ENCODE measurements at places on chromosomes 4 and X.

- peak; percentile 43 for DNase-seq
Measured at GRCh38 chr4:52545099-52546069, 113.7 kb downstream of the USP46 start.

- no peak for DNase-seq
Measured at GRCh38 chr4:165784672-165785071, 88.4 kb upstream of the TLL1 start.

GRCh38 chrX:111410590-111411078, 1.4 kb downstream of the DCX start:
- no peak for DNase-seq

GRCh38 chr4:109436504-109436903, 2.9 kb downstream of the SEC24B start:
- DNase-seq: no peak

DNA sequence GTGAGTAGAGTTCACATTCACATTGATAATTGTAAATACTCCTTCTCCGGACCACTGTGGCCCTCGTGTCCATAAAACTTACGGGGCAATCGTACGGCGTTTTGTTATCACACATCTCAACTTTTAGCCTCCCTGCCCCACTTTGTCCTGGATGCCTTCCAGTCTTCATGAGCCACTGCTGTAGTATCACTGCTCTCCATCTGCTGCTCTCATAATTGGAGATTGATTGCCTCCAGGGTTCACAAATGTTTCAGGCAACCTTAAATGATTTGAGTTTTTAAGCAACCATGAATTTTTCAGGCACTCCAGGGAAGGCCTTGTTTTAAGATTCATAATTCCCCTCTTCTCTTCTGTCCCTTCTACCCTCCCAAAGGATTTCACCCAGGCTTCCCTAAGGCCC, 28.4 kb downstream of the ALPK1 start:
- no peak for DNase-seq

DNA sequence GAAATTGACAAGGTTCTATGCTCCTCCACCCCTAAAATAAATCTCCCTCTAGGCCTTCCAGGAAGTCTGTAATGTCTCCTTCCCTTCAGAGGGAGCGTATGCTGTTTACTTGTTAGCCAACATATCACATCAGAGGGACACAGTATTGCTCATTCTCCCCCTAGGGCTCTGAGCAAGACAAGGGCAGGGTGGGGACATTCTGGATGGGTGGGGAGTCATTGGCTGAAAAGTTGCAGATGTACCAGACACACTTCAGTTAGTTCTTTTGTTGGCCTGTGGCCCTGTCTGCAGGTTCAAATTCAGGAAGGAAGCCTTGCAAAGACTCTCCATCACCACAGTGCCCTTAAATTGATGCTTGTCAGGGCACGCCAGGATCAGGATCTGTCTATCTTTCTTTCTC, 106.3 kb upstream of the TEX13D start:
- DNase-seq: no peak

GRCh38 chr4:114109776-114110175, 130.3 kb upstream of the ARSJ start:
- DNase-seq: no peak

DNA sequence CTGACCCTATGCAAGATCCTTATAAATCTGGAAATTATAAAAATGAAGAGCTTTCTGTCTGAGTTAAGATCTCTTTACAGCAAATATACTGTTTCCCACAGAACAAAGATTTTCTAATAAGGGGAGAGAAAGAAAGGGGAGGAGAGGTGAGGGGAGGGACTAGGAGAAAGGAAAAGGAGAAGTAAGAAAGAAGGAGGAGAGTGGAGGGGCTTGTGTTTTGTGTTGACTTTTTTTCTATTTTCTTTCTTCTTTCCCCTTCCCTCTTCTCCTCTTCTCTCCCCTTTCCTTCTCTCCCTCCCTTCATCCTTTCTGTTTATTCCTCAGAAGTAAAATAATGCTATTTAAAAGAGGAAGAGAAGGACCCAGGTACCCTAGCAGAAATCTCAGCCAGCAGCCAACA, 6.2 kb downstream of the CXCL6 start:
- DNase-seq: no peak

DNA sequence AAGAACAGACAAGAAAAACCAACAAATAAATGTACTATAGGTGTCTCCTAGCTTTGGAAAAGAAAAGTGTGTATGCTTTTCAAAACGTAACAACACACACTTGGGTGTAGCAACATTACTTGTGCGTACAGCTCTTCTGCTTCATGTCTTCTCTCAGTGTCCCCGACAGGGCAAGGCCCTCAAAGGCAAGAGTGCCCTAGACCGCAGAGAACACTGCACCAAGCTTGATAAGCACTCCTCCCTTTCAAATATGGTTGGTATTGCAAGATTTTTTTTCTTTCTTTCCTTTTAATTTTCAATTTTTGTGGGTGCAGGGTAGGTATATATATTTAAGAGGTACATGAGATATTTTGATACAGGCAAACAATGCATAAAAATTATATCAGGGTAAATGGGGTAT, 106.8 kb downstream of the EIF4E start:
- DNase-seq: no peak

DNA sequence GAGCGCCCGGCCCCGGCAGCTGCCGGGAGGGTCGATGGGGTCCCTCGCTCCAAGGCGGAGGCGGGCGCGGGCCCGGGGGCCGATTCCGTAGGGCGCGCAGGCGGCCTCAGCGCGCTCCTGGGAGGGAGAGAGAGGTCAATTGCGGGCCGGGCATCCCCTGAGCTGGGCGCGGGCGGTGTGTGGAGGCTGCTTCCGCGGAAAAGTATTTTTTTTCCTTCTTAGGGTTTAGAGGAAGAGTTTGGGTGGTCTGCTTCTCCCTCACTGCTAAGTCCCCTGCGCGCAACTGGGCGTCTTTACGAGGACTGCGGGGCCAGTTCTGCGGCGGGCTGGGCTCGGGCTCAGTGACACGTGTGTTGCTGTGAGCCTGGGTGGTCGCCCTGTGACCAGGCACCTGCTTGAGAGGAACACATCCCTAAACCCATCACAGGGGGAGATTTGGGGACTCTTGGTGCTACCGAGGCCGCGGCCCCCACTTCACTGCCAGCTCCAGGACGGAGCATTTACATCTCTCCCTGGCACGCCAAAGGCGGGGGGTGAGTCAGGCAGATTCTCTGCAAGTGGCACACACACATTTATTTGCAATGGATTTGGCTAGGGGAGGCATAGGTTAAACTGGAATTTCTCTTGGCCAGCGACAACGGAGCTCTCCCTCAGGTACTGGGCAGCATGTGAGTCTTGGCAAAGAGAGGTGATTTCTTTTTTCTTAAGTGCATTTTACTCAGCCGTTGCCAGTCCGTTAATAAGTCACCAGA, 151.2 kb upstream of the SLC4A4 start:
- no peak for DNase-seq

DNA sequence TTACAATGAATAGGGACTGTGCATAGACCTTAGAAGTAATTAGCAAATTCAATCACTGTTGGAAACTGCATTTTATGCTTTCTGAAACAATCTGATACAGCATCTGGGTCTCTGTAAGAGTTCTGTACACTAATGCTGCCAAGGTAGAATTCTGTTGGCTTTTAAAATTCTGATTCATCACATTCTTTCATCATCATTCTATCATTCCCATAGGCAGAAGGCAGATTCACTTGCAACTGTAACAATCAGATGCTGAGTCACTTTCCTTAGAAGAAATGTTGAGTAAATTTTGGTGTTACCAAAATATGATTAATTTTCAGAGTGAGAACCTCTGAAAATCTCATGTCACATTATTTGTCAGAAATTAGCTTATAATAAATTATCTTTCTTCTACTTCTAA, 267.2 kb downstream of the MAPK10 start:
- DNase-seq: no peak

DNA sequence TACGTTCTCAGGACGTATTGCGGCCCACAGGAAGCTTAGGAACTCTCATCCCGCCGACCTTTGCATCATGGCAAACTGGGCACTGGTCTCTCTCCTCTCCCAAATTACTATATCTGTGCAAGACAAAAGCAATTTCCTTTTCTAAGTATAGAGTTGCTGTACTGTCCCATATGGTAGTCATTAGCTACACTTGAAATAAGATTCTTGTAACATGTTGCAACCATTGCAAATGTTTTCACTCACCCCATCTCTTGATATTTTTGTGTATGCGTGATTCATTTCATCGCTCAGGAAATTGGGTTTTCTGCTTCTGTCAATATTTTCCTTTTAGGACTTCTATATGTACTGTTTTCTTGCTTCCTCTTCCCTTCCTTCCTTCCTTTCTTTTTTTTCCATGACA, 15.7 kb downstream of the ARMCX6 start:
- DNase-seq: no peak

- no peak for DNase-seq
Measured at GRCh38 chr4:98406819-98407218, 145.6 kb downstream of the RAP1GDS1 start.

- DNase-seq: no peak
Measured at GRCh38 chr4:17765514-17766286, 15.7 kb downstream of the FAM184B start.

- DNase-seq: no peak
Measured at GRCh38 chr4:2059726-2060602, 837 bp downstream of the NAT8L start.

GRCh38 chr4:38357546-38357945, 306.5 kb upstream of the KLF3 start:
- no peak for DNase-seq

- no peak for DNase-seq
Measured at GRCh38 chr4:85745939-85746338, 271.0 kb downstream of the ARHGAP24 start.

GRCh38 chr4:25779021-25779420, 83.8 kb downstream of the SEL1L3 start:
- DNase-seq: no peak

DNA sequence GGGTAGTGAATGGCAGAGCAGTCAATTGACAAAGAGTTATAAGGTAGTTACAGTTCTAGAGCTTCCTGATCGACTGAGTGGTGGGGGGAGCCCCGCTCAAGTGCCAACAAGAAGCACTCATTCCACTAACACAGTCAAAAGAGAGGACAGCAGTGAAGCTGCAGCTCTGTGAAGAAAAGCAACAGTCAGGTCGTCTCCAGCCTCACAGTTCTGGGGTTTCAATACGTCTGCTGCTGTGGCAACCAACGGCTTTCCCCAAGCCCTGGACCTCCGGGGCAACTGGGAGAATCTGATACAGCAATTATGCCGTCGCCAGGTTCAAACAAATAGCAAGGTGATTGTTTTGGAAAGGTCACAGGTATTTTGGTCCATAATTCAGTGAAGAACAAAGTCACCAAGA, 30.8 kb downstream of the GPM6B start:
- DNase-seq: no peak

- peak; percentile 60 for DNase-seq
Measured at GRCh38 chr4:152536545-152537182, 772 bp upstream of the FBXW7 start.

- no peak for DNase-seq
Measured at GRCh38 chrX:118864063-118864635, 40.5 kb downstream of the ZCCHC12 start.

GRCh38 chr4:90126805-90127204, 389 bp upstream of the CCSER1 start:
- no peak for DNase-seq

- peak; percentile 55 for DNase-seq
Measured at GRCh38 chr4:126947536-126947935, 685.2 kb upstream of the INTU start.

DNA sequence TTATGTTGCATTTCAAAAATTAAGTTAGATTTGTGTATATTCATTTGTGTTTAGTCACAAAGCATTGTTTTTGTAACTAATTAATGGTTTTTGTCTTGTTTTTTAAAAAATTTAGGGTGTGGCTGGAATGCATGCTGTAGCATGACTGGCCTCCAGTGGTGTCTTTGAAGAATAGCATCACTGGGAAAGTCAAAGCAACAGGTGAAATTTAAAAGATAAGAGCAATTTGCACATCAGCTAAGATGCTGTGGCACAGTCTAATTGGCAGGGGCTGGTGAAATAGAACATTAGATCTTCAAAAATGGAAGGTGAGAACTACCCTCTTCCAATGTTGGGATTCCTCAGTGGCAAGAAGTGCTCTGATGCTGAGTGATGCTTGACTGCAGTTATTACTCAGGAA, 45.3 kb downstream of the ANK2 start:
- DNase-seq: no peak

- DNase-seq: no peak
Measured at GRCh38 chrX:119041175-119041574, 31.6 kb upstream of the CT47C1 start.

DNA sequence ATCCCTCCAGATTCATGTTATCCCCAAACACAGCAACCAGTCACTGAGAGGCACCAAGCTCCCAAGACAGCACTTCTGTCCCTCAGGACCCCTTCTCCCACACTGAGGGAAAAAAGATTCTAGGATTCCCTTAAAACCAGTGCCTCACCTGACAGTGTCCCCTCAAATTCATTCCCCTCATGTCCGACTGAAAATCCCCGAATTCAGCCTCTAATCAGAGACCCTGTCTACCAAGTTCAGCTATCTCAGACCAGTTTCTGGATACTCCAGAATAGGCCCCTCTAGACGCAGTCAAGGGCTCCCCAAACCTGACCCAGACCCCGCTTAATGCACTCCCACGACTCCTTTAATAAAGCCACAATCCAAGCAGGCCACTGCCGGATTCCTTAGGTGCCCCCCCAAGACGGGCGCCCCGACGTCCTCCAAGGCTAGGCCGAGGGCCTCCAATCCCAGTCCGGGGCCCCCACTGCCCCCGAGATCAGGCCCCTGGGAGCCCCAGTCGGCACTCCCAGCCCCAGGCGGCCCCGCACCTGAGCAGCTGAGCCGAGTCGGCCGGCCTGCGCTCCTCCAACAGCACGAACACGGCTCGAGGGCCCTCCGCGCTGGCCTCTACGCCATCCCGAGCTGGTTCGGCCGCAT, 457 bp downstream of the TFE3 start:
- DNase-seq: no peak

DNA sequence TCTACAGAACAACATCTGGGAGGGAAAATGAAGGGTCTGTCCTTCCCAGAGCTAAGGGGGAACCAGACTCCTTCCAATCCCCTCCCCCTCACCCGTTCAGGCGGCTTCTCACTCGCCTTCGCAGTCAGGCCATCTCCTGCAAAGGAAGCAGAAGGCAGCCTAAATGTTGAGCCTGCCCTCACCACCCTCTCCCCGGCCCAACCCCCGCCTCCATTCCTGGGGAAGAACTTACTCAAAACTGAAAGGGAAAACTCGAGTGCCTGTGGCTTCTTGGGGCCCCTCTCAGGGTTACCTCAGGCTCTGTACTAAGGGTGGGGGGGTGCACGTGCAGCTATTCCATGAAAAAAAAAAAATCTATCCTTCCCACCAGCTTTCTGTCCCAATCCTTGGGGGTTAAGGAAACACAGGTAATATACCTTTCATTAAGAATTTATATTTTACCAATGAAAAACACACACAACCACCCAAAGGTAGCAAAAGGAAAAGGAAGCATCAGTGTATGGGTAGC, 2.4 kb downstream of the ZMYM3 start:
- DNase-seq: no peak

Measured in MM.1S (cell line).